ENCODE measurements at places on chromosomes 5 and 9.

DNA sequence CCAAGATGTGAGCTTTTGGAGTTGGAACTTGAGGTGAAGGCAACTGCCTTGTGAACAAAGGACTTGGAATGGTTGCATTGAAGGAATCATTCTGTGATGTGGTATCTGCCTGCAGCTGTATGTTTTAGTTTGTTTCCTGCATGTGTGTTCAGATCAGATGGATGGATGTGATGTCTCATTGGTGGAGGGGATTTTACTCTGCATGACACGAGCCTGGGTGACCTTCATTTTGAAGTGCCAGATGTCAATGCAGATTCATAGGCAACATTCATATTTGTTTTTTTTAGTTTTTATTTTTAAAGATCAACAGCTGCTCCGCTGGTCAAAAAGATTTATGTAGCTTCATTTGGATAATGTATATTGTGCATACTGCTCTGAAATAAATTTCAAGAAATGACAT, 13.5 kb downstream of the FBXL7 start:
- DNase-seq, result no peak

DNA sequence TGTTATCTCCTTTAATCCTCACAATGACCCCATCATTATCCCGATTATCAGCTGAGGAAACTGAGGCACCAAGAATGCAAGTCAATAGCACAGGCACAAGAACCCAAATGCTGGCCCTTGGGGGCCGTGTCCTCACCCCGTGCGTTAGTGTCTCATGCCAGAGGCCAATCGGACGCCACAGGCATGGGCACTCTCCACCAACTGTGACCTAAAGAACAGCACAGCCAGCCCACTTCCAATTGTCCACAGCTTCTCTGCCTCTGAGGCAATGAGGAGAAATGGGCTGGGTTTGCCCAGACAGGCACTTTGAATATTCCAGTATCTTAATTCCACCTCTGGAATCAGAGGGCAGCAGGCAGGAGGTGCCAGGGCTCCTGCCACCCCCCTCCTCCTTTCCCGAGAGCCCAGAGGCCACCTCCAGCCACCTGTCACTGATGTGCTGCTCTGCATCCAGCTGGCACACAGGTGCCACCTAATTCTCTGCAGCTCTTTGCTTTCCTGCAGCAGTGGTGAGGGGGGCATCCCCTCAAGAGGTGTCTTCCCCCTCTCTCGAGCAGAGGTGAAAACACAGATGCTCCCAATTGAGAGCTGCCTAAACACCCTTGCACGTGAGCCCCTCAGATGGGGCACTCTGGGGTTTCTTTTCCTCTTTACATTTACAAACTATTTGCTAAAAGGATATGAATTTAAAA, 107.5 kb downstream of the ROR2 start:
- no peak for DNase-seq

DNA sequence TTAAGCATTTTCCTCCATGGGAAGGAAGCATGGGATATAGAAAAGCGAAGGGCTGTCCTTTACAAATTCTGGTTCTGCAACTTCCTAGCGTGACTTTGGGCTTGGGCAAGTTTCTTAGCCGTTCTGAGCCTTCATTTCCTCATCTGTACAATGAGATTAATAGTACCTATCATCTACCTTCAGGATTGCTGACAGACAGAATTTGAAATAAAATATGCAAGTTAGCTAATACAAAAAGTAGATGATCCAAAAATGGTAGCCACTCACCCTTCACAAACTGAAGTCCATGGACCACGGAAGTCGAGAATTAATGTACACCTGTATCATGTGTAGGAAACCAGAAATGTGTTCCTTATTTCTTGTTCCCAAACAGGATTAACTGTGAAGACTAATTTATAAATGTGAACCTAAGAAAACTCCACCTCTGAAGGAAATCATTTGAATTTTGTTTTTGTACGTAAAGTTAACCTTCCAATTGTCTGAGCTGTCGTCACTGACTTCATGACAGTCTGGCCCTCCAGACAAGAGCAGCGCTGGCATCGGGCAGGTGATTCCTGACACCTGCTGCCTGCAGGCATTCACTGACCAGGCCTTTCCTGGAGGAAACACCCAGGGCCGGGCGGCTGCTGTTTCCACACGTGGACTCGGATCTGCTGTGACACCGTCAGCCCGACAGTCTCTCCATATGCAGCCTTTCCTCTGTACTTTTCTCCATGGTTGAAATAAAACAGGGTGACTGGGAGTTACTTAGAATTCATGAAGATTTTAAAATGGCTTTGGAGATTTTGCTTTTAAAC, 63.4 kb downstream of the PSMB7 start:
- no peak for DNase-seq

DNA sequence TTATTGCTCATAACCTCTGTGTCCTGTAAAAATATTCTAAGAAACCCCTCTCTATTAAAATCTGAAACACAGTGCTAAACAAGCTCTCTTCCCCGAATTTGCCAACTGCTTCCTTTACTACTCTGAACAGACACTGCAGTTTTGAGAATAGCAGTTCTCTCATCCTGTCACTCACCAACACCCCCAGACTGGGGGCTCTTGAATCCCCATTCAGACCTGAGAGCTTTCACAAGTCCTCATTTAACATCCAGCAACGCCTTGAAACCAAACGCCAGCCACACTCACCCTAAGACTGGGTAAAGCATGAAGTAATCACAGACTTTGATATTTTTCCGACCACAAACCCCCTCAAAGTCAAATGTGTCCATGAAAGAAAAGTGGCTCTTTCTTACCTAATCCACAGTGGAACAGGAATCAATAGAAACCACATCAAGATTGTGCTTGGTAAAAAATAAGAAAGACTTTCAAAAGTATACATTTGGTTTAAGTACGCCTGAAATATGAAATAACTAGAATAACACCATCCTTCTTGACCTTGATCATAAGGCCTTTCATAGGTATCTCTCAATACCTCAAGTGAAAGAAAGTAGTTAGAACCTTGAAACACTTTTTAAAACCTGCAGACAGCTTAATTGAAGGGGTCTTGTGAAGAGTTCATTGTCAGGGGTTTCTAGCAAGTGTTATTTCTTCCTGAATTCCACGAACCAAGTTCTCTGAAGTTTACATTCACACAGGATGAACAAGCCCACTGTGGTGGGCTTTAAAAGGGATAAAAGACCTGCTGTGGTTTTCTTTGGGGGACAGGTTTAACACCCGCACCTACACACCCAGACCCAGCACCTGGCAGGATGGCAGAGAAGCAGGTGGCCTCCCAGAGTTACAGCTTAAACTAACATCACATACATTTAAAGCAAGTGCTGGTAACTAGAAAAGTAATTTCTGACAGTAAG, 412.6 kb downstream of the MLLT3 start:
- no peak for DNase-seq

DNA sequence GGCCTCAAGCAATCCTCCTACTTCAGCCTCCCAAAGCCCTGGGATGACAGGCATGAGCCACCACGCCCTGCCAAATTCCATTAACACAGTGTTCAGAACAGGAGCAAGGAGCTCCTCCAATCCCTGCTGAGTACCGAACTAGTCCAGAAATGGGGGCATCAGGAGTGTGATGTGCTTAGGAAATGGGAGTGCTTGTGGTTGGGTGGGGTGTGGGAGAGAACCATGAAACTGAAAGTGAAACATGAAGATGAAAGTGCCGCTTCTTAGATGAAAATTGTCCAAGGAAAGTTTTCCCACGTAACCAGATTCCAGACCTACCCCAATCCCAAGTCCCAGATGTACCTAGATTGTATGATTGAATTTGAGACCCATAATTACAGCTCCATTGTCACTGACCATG, 16.7 kb upstream of the ZNF131 start:
- DNase-seq, result no peak

DNA sequence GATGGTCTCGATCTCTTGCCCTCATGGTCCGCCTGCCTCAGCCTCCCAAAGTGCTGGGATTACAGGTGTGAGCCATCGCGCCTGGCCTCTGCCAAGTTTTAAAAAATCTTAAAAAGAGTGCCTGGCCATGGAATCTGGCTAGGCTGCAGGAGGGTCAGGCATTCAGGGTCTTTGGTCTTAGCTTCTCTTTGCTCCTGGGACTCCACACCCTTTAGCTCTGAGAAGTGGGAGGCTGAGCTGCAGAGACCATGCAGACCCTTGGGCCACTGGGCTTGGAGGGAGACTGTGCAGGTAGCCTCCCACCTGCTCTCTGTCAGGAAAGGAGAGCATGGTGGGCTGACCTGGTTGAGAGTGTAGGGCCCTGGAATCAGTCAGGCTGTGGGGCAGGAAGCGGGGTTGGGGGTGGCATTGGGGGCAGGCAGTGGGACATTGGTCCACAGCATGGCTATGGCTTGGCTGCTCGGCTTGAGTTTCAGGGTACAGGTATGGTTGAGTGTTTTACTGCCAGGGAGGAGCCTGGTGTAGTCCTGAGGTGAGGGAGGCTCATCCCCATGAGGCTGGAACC, 20.8 kb downstream of the PHF2 start:
- DNase-seq, result no peak

DNA sequence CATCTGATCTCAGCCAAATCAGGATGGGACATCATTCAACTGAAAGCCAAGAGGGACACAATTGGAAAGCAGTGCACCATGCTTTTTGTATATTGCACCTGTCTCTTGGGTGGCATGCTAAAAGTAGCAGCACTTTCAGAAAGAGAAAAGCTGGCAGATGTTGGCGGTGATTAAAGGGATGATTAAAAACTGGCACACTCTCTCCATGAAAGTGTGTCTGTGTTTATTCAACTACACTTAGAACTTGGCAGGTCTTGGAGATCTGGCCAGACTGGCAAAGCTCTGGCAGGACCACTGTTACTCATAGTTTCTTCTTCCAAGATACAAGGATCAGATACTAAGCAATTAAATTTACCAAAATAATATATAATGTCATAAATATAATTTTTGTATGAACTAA, 112.9 kb upstream of the ELAVL2 start:
- DNase-seq, result no peak

GRCh38 chr9:89916001-89916597, 311.3 kb downstream of the GADD45G start:
- DNase-seq, result no peak

GRCh38 chr9:128713411-128713780, 10.5 kb downstream of the ZDHHC12 start:
- DNase-seq, result no peak

DNA sequence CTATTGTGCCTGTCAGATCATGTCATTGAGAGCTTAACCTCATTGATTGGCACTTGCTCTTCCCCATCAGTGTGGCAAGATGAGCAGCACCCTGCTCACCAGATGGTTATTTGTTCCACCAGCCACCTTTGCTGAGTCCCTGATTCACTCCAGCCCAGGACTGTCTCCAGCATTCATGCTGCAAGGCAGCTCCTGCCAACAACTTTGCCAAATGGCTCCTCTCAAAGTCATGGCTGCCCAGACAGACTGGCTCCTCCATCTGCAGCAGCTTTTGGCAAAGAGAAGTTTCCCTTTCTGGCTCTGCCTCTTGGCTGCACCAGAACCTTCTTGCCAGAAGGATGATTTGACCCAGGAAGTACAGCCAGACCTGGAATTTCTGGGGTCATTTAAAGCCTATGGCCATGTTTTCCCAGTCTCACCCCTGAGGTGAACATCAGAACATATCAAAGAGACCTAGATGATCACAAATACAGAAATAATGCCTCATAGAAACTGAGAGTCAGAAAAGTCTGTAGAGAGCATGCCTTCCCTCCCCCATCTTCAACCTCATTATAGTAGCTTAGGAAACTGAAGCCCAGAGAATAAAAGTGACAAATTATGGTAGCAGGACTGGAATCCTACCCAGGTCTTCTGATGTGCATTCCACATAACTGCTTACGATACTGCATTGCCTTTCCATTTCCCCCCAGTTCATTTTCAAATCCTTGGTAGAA, 10.4 kb downstream of the PPP2R2B start:
- no peak for DNase-seq

- no peak for DNase-seq
Measured at GRCh38 chr9:121627427-121627826, 24.0 kb upstream of the DAB2IP start.

- DNase-seq, result no peak
Measured at GRCh38 chr9:131677049-131677443, 62.8 kb downstream of the RAPGEF1 start.

All from stimulated activated CD8-positive, alpha-beta memory T cell treated with anti-CD3 and anti-CD28 coated beads, Interleukin-4, amount 100 ng/mL, for 1 hour (primary cell).